ENCODE measurements at places on chromosomes 13 and 19.

DNA sequence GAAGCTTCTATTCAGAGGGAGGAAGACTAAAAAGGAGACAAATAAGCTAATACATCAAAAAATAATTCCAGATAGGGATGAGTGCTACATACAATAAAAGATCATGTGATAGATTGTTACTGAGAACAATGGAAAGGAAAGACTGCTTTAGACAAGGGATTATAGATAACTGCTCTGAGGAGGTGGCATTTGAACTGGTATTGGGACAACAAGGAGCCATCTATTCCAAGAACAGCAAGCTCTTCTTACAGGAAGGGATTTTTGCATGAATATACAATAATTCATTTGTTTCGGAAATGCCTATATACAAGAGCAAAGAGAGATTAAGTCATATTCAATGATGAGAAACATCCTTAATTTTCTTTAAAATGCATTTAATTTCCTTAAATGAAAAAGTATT is 540.5 kb upstream of the KLF12 start:
- DNase-seq = no peak

DNA sequence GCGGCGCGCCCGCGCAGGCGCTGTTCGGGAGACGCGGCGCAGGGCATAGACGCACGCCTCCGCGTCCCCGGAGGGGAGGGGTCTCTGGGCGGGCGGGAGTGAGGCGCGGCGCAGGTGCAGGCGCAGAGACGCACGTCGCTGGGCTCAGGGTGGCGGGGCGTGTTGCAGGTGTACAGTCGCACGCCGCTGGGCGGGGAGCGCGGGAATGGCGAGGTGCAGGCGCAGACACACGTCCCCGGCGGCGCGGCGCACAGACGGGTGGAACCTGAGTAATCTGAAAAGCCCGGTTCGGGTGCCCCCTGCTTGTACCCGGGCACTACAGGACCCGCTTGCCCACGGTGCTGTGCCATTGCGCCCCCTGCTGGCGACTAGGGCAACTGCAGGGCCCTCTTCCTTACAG is 44.7 kb downstream of the PLPP2 start:
- DNase-seq = peak; percentile 44

DNA sequence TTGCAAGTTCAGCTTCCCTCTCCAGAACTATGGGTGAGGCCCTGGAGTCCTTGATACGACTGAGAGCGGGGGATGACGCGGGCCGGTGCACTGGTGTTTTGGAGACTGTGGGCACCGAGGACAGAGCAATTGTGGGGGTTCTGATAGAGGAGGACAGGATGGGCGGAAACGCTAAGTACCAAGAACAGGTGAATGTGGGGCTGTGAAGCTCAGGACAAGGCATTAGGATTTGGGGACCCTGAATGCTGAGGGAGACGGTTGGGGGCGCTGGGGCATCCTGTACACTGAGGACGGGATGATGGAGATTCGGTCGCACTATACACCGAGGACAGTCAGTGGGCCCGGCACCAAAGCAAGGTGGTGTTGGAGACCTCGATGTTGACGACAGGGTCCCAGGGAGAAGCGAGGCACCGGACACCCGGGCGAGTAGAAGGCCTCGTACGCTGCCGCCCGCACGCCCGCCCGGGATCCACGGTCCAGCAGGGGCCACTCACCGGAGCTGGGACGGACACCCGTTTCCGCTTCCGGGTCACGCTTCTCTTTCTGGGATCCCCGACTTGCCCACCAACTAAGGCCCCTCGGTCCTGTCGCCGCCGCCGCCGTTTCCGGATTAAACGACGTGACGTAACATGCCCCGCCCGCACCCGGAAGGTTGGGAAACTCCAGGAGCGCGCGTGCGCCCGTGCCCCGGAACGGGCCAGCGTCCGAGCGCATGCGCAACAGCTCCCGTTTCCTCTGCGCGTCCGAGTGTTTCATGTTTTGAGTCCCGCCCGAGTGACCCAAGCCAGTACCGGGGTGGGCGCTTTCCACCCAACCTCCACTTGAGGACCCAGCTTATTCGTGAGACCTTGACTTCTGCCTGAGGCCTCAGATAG is at the start of gene CHMP2A:
CHMP2A (minus strand) TSS at position 612 of the 875 bp plus-strand sequence. CDS start 893 bp downstream, outside the sequence.
- peak; percentile 99 for DNase-seq

- no peak for DNase-seq
Observed at GRCh38 chr13:41988244-41988643, 27.3 kb upstream of the VWA8 start.

DNA sequence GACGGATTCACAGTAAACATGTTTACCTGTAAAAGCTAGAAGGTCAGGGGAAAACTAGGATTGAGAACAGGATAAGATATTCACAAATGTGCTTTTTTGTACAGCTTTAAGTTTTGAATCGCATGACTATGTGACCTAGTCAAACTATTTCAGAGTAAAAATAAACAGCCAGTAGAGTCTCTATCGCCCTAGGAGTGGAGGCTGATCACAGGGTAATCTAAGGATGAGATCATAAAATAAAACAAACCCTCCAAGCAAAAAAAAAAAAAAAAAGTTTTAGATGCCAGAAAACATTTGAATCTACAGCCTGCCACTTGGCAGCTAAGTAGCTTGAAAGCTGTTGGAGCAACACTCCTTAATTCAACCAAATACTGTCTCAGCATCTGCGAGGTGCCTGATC is 26.8 kb downstream of the ZNF350 start:
- no peak for DNase-seq

- DNase-seq = no peak
Observed at GRCh38 chr13:105641121-105641520, 894.3 kb downstream of the EFNB2 start.

DNA sequence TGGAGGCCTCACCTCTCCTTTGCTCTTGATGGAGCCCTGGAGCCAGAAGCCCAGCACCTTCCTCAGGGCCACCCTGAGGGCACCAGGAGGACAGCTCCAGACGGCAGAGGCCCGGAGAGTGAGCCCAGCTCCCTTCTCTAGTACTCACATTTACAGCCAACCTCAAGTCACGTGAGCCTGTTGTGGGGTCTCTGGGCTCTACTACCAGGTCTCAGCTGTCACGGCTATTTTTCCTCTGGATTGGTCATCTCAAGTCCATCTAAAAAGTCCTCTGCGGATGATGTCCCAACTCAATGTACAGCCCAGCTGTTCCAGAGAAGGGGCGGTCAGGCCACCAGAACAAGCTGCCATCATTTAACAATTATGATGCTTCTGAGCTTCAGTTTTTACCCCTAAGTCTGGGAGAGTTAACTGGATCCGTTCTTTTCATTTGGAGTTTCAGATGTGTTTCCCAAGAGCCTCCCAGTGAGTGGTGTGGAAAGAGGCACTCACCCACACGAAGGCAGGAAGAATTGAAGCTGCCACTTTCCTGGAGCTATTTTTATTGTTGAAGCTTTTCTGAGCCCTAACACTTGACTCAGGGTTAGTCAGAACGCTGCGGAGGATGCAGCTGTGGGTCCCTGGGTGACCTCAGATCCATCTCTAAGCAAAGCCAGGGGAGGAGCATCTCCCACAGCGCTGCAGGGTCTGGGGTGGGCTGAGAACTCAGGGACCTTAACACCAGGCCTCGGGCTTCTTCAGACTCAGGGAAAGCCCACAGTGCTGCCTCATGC is 143.5 kb upstream of the UBL3 start:
- no peak for DNase-seq

DNA sequence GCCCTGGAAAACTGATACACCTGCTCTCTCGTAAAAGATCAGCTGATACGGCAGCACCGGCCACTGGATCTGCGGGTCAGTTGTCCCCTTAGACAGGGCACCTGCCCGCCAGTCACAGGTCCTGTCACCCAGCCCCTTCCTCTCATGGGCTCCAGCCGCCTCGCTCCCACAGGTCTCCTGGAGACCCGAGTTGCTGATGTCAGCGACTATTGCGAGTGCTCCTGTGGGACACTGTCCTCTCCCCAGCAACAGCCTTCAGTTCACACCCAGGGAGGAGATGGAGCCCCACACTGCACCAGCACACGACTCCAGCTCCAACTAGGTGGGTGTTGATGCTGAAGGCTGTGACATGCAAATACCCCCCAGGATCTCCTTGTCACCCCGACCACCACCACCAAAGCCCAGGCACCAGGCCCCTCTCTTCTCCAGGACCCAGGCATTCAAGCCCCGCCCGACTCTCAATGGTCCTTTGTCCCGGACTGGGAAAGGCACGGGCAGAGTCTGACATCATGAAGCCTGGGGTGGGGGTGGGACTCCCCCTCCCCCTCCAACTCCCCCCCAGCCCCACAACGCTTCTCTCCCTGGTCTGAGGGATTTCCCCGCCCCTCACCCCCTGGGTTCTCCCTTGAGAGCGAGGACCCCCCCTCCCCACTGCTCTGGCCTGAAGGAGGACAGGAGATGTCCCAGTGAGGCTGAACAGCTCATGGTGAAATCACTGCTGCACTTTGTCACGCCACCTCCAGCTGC is 1.4 kb upstream of the MAG start:
- DNase-seq = no peak

GRCh38 chr13:43089912-43090498 is 66.6 kb downstream of the DNAJC15 start:
- no peak for DNase-seq

DNA sequence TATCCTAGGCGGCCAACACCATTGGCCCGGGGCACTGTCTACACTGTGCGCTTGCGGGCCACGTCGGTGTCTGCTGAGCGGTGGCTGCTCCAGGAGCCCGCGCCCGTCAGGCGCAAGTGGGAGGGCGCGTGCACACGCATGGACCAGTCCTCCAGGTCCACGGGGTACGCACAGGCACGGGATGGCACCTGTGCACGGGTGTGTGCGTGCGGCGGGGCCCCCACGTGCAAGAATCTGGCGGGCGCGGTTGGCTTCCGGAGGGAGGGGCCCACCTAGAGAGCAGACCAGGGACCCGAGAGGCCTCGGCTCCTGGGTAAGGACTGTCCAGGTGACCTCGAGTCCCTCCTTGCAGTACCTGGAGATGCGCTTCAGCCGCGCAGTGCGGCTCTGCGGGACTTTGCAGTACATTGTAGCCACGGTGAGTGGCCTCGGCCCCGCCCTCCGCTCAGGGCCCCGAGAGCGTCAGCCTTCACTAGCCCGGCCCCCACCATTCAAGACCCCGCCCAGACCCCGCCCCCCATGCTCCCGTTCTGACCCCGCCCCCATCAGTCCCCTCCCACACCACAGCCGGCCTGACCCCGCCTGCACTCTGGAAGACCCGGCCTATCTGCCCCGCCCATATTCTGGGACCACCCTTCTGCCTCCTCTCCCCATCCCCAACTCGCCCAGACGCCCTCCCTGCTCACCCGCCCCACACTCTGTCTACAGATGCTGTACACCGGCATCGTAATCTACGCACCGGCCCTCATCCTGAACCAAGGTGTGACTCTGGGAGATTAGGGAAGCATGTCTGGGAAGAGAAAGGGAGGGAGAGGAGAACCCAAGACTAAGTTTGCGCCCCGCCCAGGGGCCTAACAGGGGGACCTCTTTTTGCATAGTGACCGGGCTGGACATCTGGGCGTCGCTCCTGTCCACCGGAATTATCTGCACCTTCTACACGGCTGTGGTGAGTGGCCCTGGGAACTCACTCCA is 2.3 kb downstream of the SLC5A5 start:
- DNase-seq = peak; percentile 91

DNA sequence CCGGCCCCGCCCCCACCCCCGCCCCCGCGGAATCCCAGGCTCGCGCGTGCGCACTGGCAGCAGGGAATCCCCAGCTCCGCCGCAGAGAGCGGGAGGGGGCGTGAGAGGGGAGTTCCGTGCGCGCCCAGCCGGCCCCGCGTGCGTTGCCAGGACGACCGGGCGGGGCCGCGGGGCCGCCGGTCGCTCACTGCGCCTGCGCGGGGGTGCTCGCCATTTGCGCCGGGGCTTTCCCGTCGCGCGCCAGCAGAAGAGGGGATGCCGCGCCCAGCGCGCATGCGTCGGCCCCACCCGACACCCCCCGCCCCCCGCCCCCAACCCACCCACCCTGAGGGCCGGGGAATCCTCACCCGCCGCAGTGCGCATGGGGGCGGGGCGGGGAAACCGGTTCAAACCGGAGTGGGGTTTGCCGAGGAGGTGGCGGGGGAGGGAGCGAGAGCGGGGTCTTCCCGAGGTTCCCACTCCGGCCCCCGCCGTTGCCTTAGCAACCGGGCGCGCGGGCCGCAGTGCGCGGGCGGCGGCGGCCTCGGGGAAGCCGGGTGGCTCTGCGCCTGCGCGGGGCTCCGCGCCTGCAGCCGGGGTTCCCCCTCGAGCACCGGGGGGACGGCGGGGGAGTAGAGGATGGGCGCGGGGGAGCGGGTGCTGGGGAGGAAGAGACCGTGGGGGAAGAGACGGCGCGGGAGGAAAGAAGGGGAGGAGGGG is 15.1 kb downstream of the CCDC124 start:
- DNase-seq = peak; percentile 97

GRCh38 chr19:49491804-49492572 is 4.2 kb upstream of the RPS11 start:
- DNase-seq = no peak

DNA sequence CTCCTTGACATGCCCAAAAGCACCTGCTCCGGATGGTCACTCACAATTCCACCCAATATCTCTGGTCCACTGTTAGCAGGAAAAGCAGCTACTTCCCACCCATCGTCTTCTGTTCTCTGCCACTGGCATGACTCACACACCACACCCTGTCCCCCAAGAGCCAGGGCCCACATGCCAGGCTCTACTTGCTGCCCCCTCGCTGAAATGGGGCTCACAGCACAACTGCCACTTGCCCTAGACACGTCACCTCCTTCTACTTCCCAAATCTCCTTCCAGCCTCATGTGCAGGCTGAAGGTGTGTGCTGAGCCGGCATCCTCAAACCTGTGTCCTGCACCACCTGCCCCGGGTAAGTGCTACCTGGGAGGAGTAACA is 65.0 kb downstream of the TBC1D4 start:
- no peak for DNase-seq

GRCh38 chr19:47663911-47664771 is 49.1 kb upstream of the EHD2 start:
- no peak for DNase-seq

- DNase-seq = no peak
Observed at GRCh38 chr13:30134578-30134977, 172.8 kb downstream of the KATNAL1 start.

- no peak for DNase-seq
Observed at GRCh38 chr13:98664924-98665637, 87.4 kb downstream of the SLC15A1 start.

GRCh38 chr13:41616151-41616550 is 158.8 kb downstream of the RGCC start:
- no peak for DNase-seq

- DNase-seq = no peak
Observed at GRCh38 chr13:44739120-44739519, 163.0 kb upstream of the TSC22D1 start.
